ENCODE measurements at places on chromosomes 5 and 9.
A peak's percentile ranks its signal among the peaks of the same experiment; 100 is the strongest.

GRCh38 chr9:90458485-90458884, 184.1 kb downstream of the DIRAS2 start:
- no peak for DNase-seq

DNA sequence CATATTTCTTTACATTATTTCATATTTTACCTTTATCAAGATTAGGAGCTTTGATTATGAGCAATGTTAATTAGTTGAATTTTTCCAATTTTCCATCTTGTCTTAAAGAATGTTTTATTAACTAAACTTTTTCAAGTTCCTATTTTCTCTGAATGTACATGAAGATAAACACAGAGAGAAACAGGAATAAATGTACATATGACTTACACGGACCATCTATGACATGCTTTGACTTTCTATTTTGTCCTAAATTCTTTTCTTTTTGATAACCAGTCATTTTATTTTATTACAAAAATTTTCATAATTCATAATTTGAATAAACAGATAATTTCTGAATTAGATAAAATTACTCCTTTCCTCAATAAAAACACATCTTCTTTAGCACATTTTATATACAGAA, 1038.8 kb upstream of the ARRDC3 start:
- no peak for DNase-seq

DNA sequence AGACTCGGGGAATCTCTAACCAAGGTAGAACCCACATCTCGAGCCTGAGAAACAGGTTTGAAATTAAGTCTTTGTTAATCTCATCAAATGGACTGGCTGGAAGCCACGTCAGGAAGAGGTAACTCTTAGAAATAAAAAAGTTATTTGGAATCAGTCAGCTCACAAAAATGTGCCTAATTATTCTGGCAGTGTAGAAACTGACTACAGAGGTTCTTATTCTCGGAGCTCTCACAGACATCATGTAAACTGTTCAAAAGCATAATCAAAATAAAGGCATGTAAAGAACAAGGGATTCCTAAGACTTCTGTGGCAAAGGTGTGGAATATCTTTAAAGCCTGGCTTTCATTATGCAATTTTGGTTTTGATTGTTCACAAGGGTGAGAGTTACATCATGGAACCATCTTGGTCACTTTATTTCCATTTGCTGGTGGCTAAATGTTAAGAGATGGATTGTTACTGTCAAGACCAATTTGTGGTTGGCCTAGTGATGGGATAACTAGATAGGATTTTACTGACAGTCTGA, 85.1 kb downstream of the OTULIN start:
- DNase-seq: no peak

DNA sequence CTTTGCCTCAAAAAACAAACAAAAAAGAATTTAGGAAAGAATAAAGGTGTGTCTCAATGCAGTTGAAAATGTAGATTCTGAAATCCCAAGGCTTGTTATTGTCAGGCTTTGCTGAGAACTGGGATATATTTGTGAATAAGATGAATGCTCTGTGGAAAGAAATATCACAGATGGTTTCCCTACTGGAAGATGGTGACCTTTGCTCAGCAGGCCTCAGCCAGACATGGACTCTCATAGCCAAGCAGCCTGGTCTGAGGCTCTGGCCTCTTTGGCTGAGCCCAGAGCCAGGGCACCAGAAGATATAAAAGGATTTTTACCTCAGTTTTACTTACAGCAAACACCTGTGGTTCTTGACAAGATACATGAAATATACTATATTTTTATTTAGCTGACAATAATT, 37.1 kb downstream of the AGXT2 start:
- DNase-seq: no peak

- DNase-seq: no peak
These were observed 243.9 kb downstream of the IRX2 start for GRCh38 chr5:2507611-2508010.

DNA sequence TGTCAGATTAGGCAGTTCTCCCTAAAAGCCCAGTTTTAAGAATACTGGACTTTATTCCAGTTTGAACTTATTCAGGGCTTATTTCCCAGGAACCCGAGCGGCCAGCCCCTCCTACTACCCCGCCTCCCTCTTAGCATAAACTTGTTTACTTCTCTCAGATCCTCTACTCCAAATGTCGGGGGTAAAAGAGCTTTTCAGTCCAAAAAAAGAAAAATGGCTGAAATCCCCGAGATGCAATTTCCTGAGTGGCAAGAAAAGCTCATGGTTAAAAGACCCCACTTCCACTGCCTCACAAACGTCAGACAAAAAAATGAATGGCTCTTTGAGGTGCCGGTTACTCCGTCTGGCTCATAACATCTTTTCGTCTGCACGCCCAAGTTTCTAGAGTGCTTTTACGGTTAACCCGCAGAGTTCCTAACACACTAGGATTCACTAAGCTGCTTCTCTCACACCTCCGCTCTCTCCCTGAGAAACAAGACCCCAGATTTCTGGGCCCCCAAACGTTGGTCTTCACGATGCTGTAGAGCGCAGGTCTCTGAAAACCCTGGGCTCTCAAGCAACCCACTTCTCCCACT, 402 bp downstream of the BRD8 start:
- no peak for DNase-seq

DNA sequence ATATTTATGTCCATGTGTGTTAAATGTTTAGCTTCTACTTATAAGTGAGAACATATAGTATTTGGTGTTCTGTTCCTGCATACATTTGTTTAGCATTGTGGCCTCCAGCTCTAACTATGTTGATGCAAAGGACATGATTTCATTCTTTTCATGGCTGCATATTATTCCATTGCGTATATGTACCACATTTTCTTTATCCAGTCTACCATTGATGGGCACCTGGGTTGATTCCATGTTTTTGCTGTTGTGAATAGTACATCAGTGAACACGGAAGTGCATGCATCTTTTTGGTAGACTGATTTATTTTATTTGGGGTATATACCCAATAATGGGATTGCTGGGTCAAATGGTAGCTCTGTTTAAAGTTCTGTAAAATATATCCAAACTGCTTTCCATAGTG, 359.0 kb downstream of the SLCO4C1 start:
- no peak for DNase-seq

DNA sequence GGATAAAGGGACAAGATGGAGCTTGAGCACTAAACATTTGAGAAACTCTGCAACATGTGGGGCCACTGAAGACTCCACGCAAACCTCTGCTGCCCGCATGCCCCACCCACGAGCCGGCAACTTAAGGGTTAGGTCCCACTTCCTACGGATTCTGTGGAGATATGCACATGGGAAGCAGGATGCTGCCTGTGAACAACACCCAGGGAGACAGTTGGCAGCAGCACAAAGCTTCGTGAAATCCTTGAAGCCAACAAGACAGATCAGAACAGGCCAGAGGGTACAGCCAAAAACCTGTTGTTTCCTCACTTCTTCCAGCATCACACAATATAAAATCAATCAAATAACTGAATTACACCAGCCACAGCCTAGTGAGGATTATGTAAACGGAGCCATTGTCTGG, 270.4 kb downstream of the ENC1 start:
- no peak for DNase-seq

DNA sequence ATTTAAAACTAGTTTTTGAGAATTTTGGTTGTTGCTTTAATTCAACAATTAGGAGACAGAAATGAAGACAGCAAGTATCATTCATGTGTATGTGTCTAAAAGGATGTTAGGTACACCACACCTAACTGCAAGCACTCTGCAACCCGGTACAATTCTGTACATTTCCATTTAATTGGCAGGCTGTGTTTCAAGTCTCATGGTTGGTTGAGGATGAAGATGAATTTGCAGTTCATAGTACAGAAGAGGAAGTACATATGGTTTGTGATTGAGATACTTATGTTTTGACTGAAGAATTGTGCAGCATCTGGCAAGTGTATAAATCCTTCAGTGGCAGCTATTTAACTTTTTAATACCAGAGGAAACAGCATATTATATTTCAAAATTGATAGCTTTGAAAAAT, 628.7 kb upstream of the ZNF608 start:
- DNase-seq: no peak

DNA sequence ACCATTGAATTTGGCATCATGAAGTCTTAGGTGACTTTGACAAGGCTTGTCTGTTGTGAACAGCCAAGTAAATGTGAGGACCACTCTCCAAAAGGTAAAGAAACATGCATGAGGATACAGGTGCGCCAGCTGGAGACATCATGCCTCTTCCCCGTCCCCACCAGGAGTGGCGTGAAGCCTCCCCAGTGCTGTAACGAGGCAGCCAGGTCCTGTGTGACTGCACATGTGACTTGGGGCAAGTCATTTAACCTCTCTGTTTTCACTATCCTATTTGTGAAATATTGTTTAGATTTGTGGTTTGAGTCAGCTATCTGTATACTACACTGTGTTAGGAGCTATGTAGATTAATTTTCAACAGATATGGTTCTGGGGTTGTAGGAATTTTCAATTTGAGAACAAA, 65.0 kb downstream of the DOCK8 start:
- DNase-seq: no peak

DNA sequence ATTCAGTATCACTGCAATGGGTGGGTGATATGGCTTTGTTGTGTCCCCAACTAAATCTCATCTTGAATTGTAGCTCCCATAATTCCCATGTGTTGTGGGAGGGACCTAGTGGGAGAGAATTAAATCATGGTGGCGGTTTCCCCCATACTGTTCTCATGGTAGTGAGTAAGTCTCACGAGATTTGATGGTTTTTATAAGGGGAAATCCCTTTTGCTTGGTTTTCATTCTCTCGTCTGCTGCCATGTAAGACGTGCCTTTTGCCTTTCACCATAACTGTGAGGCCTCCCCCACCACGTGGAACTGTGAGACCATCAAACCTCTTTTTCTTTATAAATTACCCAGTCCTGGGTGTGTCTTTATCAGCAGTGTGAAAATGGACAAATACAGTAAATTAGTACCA, 9.5 kb upstream of the NANS start:
- no peak for DNase-seq

DNA sequence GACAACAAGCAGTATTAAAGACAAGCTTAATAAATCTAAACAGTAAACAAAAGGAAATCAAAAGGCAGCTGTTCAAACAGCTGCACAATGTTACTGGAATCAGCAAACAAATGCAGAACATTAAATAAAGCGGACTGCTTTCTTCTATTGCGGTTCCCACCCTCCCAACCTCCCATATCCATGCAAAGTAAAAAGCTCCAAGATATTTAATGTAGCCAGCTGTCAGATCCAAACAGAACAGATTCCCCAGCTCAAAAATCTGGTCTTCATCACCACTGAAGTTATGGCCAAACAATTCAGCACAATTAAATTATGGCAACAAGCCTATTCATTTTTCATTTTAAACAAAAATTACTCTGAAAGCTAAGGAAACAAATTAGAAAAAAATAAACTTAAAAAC, 75.9 kb downstream of the SLC38A9 start:
- no peak for DNase-seq

DNA sequence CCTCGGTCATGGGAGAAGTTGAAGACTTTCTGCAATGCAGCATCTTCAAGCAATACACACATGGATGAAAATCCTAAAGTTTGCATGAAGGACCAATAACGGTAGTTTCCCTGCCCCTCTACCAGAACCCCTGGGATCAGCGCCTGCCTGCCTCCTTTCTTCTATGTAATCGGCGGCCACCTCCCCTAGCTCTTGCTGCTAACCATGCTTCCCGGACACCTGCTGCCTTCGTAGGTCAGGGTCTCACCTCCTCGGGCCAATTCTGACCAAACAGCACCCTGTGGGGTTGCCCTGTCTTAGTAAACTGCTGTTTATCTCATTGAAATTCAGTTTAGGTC, 388 bp upstream of the MED10 start:
- no peak for DNase-seq

DNA sequence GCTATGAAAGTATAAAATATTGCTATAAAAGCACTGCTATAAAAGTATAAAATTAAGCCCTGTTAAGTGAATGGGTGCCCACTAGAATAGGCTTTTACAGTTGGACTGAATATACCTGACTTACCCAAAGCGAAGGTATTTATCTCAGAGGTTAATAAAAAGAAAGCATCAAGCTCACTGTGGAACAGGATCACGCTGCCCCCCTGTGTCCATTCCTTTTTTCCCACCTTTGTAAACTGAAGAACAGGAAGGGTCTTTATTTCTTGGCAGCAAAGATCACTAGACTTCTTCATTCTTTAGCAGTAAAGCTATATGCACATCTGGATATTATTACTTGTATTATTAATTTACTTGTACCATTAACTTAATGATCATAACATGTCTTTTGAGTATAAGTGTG, 22.1 kb upstream of the PLPP6 start:
- peak; percentile 34 for DNase-seq

DNA sequence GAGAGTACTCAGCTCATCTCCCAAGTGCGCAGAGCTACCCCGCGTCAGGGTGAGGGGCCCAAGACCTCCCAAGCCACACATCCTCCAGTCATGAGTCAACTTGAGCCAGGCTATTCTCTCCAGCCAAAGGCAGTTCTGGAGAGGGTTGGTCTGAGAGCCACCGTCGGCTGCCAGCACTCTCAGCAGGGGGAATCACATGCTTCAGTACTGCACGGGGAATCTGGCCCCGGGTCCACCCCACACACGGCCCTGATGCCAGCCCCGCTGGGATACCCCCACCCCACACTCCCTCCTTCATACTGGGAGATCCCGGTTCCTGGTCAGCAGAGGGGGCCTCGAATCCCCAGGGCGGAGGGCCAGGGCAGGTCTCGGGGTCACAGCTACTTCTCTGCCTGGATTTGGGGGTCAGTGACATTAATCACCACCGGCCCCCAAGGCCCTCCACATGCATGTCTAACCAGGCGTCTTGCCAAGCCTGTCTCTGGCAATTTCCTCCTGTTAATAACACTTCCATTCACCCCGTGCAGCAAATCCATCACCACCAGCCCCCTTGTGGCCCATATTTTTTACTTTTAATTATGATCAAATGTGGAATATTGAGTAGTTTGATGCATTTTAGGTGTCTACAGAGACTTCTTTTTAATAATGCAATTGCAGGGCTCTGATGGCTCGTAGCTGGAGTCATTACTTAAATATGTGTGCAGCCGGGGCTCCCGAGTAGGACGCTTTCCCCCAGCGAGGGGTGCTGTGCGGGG, 102.9 kb upstream of the PPP1R26 start:
- no peak for DNase-seq

DNA sequence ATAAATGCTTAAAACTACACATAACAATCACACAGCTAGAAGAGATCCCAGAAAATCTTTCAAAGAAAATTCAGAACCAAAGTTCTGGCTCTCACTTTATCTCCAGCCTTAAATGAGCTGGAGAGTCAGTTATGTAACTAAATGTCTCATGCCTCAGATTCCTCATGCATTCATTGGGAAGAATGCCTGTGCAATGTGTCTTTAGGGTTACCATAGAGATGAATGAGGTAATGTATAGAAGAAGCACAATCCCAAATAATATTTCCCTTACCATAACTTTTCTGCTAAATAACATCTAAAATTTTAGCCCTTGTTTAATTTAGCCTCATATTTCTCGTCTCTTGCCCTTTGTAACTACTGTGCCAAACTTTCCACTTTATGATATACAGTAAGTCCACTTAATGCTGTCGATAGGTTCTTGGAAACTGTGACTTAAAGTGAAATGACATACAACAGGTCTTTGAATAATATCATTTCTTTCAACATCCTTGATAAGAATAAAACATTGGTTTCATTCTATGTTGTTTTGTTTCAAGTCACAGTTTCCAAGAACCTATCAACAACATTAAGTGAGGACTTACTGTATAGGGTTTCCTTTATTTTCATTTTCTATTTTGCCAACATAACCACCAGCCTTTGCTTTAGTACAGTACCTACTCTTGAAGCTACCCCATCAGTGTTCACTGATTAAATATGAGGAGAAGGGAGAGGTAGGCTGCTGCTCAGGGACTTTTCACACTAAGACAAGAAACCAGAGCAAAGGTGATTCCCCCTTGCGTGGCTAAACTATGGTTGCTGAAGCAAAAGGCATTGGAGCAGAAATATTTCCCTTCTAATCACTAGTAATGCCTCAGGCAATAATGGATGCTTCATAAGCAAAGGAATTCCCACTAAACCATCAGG, 295.7 kb upstream of the PTGER4 start:
- no peak for DNase-seq
